ENCODE measurements at places on chromosomes 2 and 18.

DNA sequence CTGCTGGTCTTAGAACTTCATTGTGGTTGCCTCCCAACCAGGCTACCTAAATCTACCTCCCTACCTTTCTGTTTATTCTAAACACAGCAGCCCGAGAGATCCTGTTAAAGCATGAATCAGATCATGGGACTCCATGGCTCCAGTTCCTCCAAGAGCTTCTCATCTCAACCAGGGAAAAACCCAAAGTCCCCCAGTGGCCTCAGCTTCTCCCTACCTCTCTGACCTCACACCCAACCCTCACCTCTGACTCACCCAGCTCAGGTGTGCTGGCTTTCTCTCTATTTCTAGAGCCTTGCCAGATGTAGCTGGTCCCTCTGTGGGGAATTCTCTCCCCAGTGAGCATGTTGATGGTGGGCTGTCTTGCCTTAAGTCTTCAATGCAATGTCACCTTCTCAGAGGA lies 93.8 kb upstream of the COPS8 start:
- no peaks in the 10 kb centered on the region for H3K27me3 ChIP-seq
- H3K4me3 ChIP-seq, result no peak overlapping the region
- DNase-seq, result no peak
- no peaks in the 10 kb centered on the region for H3K4me1 ChIP-seq

- H3K27me3 ChIP-seq, result no peaks in the 10 kb centered on the region
- no peak overlapping the region for H3K27ac ChIP-seq
Measured at GRCh38 chr18:49381267-49381845, 79.1 kb downstream of the DYM start.

DNA sequence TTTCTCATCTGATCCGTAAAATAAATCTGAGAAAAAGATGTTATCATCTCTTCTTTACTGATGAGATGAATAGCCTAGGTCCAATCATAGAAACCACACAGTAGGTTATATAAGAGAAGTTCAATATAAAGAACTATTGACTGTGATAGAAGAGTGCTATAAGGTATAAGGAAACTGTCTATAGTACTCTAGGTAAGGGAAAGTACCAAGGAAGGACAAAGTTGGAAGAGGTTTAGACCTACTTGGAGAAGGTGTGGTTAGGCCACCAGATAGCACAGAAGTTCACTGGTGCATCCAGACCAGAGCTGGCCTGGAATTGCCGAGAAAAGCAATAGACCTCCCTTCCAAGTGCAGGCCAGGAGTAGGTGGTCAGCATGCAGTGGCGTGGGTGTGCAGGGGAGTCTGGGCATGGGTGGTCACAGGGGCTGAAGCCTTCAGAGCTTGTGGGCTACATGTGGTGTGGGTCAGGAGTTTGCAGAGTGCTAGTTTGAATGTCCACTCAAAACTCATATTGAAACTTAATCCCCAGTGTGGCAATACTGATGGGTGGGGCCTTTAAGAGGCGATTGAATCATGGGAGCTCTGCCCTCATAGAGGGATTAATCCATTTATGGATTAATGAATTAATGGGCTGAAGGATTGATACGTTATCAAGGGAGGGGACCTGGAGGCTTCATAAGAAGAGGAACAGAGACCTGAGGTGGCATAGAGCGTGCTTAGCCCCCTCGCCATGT lies 86.3 kb downstream of the ALPK2 start:
- no peaks in the 10 kb centered on the region for H3K27me3 ChIP-seq
- peaks cover 2% of the 10 kb centered on the region for H3K36me3 ChIP-seq
- H3K27ac ChIP-seq, result peak overlapping the region; percentile 100
- no peak for DNase-seq
- peaks cover 69% of the 10 kb centered on the region for H3K4me1 ChIP-seq

DNA sequence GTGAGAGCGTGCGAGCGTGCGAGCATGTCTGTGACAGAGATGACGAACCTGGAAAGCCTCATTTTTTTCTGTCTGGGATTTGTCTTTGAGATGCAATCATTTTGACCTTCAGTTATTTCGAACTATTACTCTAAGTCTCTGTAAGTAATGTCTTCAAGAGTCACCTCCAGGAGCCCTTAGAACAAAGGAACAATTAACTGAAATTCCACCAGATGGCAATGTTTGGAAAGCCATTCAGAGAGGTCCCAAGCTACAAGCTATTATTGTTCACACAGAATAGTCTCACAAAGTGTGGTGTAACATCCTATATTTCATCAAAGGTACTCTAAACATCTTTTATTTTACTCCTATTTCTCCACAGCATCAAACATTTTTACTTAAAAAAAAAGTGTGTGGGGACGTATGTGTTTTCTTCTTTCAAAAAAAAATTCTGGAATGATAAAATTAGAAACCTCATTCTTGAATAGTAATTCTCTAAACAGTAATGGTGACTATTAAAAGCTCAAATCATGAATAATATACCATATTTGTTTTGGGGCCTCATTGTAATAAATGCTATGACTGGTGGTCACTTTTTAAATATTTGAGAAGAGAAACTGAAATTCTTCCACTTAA lies 35.1 kb upstream of the MAPRE2 start:
- no peaks in the 10 kb centered on the region for H3K36me3 ChIP-seq
- no peak overlapping the region for H3K27ac ChIP-seq
- H3K27me3 ChIP-seq, result no peaks in the 10 kb centered on the region
- no peak overlapping the region for H3K4me3 ChIP-seq

DNA sequence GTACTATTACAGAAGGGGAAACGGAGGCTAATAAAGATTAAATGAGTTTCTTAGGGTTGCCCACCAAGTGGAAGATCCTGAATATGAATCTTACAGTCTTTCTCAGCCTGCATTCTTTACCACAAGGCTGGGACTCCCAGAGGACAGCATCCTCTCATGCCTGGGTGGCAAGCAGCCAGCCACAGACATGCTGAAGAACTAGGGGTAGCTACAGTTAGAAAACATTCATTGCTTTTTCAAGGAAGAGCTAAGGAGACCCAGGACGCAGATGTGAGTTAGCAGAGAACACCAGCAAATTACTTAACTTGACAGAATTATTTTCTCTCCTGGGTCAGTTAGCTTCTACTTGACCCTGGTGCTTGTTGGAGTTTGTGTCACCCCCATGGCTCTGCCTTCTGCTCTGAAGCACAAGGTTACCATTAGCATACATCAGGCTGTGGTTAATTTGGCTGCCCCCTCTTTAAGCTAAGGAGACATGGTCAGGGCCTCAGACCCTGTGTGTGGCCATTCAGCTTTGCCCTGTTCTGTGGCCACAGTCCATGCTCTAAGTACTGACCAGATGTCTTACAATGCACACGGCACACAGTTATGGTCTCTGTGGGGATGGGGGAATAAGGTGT lies 132.3 kb upstream of the TNP1 start:
- no peak overlapping the region for H3K4me3 ChIP-seq
- H3K27me3 ChIP-seq, result no peaks in the 10 kb centered on the region
- no peak overlapping the region for H3K27ac ChIP-seq
- DNase-seq, result no peak
- no peaks in the 10 kb centered on the region for H3K36me3 ChIP-seq

DNA sequence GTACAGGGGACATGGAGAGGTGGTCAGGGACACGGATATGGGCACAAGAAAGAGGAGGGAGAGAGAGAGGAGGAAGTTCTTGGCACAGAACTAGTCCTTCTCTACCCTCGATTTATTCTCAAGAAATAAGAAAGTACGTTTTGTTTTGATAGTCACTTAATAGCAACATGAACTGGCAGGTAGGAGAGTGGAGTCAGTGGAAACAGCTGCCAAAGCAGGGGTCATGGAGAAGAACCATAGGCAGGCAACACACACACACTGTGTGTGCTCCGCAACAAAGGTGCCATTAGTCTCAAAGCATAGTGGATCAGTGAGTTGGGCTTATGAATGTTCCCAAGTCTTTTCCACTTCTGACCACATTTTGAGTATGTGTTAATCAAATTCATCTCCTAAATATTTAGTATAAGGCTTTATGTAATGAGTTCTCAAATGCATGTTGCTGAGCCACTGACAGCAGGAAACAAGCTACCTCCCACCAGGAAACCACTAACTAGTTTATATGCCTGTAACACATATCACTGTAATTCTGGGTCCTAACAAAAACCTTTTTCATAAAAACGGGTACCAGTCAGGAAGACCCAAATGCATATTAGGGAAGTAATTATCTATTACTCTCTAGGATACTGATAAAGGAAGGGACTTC lies 41.1 kb downstream of the IWS1 start:
- no peaks in the 10 kb centered on the region for H3K27me3 ChIP-seq
- H3K4me3 ChIP-seq, result no peak overlapping the region
- no peak overlapping the region for H3K27ac ChIP-seq
- H3K36me3 ChIP-seq, result peaks cover 24% of the 10 kb centered on the region
- H3K4me1 ChIP-seq, result no peaks in the 10 kb centered on the region
- DNase-seq, result no peak

- no peak for DNase-seq
- 0 out of 2 replicates have a peak overlapping the region, but pooled peaks have one; percentile 20 for H3K4me3 ChIP-seq
- H3K36me3 ChIP-seq, result no peaks in the 10 kb centered on the region
- H3K27ac ChIP-seq, result peak overlapping the region; percentile 89
Measured at GRCh38 chr2:70094978-70095719, 7.9 kb downstream of the PCBP1 start.

- peak overlapping the region; percentile 97 for H3K27ac ChIP-seq
- no peaks in the 10 kb centered on the region for H3K36me3 ChIP-seq
- no peaks in the 10 kb centered on the region for H3K27me3 ChIP-seq
- DNase-seq, result no peak
- H3K4me3 ChIP-seq, result peak overlapping the region; percentile 98
- peaks cover 38% of the 10 kb centered on the region for H3K4me1 ChIP-seq
Measured at GRCh38 chr18:77130229-77131099, 2.1 kb downstream of the MBP start.

- no peaks in the 10 kb centered on the region for H3K36me3 ChIP-seq
- no peaks in the 10 kb centered on the region for H3K27me3 ChIP-seq
- no peak overlapping the region for H3K4me3 ChIP-seq
Measured at GRCh38 chr18:58505181-58505580, 123.7 kb downstream of the ALPK2 start.

GRCh38 chr2:231412618-231412963 lies 17.1 kb downstream of the B3GNT7 start:
- H3K4me3 ChIP-seq, result no peak overlapping the region
- no peak overlapping the region for H3K27ac ChIP-seq
- H3K27me3 ChIP-seq, result no peaks in the 10 kb centered on the region
- H3K36me3 ChIP-seq, result no peaks in the 10 kb centered on the region
- no peaks in the 10 kb centered on the region for H3K4me1 ChIP-seq

GRCh38 chr2:233857511-233858141 lies 3.3 kb upstream of the HJURP start:
- H3K27me3 ChIP-seq, result no peaks in the 10 kb centered on the region
- no peak overlapping the region for H3K4me3 ChIP-seq
- no peak overlapping the region for H3K27ac ChIP-seq
- no peaks in the 10 kb centered on the region for H3K36me3 ChIP-seq
- H3K4me1 ChIP-seq, result no peaks in the 10 kb centered on the region

DNA sequence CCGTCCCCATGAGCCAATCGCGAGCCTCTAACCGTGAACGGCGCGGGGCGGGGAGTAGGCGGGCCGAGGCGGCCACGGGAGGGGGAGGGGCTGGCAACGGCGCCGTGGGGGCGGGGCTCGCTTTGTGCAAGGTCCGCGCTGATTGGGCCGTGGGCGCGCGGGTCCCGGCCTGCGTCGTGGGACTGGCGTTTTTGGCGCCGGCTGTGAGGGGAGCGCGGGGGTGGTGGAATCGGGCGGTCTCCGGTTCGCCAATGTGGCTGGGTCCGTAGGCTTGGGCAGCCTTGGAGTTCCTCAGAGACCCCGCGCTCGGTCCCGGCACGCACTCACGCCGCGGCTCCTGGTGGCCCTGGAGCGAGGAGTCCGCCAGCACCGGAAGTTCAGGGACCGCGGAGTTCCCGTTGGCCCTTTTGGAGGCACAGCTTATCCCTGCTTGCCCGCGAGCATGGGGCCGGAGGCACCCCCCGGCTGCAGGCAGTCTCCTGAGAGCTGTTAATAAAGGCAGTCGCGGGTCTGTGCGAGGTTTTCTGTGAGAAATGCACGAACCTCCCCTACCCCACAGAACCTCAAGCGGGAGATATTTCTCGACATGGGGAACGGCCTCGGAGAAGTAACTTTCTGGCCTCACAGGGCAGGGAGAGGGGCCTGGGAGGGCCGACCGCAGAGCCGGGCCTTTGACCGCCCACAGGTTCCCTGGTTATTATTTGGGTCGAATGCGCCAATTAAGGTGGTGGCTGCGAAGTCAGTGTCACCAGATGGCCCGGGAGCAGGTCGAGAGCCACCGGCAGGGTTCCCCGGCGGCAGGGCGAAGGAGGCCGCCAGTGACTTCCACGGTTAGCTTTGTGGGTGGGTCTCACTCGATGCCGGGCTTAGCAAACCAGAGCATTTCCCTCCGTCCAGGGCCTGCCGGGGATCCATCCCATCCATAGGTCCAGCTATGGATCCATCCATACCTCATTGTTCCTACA lies 574 bp upstream of the NCL start:
- H3K4me3 ChIP-seq, result peak overlapping the region; percentile 82
- H3K36me3 ChIP-seq, result peaks cover 32% of the 10 kb centered on the region
- no peak for DNase-seq

GRCh38 chr2:230053753-230054478 lies 14.8 kb downstream of the SLC16A14 start:
- no peaks in the 10 kb centered on the region for H3K4me1 ChIP-seq
- DNase-seq, result no peak
- no peaks in the 10 kb centered on the region for H3K27me3 ChIP-seq
- no peaks in the 10 kb centered on the region for H3K36me3 ChIP-seq

- no peaks in the 10 kb centered on the region for H3K36me3 ChIP-seq
- H3K4me1 ChIP-seq, result peaks cover 7% of the 10 kb centered on the region
- peak overlapping the region; percentile 41 for H3K27ac ChIP-seq
Measured at GRCh38 chr2:60992985-60993392, 24.5 kb upstream of the PEX13 start.

DNA sequence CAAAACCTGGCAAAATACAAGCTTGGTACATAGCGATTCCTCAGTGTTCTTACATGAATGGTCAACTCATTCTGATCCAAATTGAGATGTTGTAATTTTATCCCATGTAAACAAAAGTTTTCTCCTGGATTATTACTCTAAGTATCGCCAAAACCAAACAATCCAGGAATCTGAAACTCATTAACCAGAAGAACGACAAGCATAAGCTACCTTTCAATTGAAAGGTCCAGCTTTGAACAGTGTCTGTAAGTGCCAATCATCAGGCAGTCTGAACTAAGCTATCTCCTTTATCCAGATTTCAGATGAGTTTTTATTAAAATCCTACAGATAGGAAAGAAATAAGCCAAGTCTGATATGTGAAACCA lies 2.4 kb downstream of the MEX3C start:
- no peaks in the 10 kb centered on the region for H3K27me3 ChIP-seq
- H3K4me3 ChIP-seq, result peak overlapping the region; percentile 69
- peak overlapping the region; percentile 95 for H3K27ac ChIP-seq
- no peak for DNase-seq
- no peaks in the 10 kb centered on the region for H3K36me3 ChIP-seq

GRCh38 chr2:241081643-241082340 lies 20.3 kb downstream of the MTERF4 start:
- peaks cover 3% of the 10 kb centered on the region for H3K36me3 ChIP-seq
- H3K27me3 ChIP-seq, result no peaks in the 10 kb centered on the region
- no peak overlapping the region for H3K27ac ChIP-seq
- H3K4me1 ChIP-seq, result no peaks in the 10 kb centered on the region
- no peak overlapping the region for H3K4me3 ChIP-seq

All from GM12878 (cell line).